ENCODE measurements at places on chromosomes 13 and 19.

GRCh38 chr13:94829185-94829836 is 117.0 kb upstream of the SOX21 start:
- DNase-seq, result no peak

- DNase-seq, result no peak
These were observed 2.7 kb upstream of the RUBCNL start for GRCh38 chr13:46389457-46390451.

GRCh38 chr19:55526216-55527196 is 10.4 kb downstream of the SBK2 start:
- peak; percentile 73 for DNase-seq

- DNase-seq, result no peak
These were observed 2.2 kb downstream of the ZIC2 start for GRCh38 chr13:99983499-99984401.

DNA sequence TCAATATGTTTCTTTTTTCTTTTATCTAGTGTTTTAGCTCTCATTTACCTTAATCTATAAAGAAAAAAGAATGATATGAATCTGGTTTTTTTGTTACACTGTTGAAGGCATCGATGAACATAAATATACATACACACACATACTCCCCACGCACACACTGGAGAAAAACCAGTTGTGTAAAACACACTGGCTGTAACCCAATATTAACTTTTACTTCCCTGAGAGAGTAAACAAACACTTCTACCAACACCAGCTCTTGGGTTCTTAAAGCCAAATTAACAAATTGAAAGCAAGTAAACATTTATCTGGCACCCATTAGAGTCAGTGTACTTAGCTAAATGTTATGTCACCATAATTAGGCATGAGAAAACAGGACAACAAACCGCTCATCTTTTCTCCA is 145.7 kb downstream of the ABCC4 start:
- DNase-seq, result no peak

DNA sequence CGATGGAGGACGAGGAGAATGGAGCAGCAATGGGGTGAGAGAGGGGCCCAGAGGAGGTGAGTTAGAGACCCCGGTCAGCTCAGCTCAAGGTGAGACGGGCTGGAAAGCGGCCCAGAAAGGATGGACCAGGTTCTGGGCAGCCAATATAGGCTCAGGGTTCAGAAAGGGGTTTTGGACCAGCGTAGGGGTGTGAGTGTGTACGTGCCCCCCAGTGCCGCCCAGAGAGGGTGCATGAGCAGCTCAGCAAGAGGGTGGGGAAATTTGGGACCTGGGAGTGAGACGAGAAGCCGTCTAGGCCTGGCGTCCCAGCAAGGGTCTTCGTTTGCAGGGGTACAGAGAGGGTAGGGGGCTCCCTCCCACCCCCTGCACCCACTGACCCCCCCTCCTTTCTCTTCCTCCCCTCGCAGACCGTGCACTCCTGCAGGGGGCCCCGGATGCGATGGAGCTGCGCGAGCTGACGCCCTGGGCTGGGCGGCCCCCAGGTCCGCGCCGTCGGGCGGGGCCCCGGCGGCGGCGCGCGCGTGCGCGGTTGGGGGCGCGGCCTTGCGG is 12.1 kb downstream of the FUT6 start:
- no peak for DNase-seq
